NCI-H510A (cell line): ENCODE measurements at places on chromosomes 1 and 21.

GRCh38 chr1:59514061-59514909 lies 217.4 kb downstream of the FGGY start:
- no peak for DNase-seq

- no peak for DNase-seq
Measured at GRCh38 chr1:29686012-29686930, 449.9 kb downstream of the PTPRU start.

DNA sequence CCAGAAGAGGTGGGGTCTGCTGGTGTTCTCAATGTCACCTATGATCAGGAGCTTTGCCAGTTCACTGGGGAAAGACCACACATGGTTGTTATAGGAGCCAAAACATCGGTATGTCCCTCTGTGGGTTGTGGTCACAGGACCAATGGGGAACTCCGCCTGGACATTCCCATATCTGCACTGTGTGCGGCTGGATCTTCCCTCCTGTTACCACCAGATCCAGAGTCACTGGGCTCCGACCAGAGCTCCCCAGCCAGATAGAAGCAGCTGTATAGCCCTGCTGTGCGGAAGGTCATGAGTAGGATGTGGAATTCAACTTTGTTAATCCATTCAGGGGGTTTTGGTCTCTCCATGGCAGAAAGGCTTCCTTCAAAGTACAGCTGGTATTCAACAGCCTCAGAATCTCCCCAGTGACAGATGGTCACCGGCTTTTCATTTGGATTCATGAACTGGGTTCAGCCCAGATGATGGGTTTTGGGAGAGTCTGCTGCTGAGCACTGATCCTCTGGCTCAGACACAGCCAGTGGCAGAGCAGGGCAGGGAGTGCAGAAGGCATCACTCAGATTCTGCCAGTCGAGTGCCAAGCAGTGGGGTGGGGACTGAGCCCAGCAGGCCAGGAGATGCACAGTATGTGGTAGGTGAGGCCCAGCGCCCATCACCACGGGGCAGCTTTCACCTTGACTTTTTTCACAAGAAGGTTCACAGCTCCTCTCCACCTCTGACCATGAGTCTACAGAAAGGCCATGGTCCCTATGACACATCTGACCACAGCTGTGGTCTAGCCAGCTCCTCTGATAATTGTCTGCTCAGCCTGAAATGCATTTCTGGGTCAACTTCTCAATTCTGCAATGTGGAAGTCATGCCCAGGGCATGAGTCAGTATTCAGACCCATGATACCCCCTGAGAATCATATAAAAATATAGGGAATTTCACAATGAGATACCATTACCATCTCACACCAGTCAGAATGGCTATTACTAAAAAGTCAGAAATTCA lies 2.9 kb upstream of the SHCBP1L start:
- no peak for DNase-seq

GRCh38 chr1:51454554-51454953 lies 64.5 kb downstream of the EPS15 start:
- no peak for DNase-seq

- no peak for DNase-seq
Measured at GRCh38 chr1:3630161-3630611, 5.4 kb downstream of the TPRG1L start.
